ENCODE measurements at places on chromosomes 2 and 18.

GRCh38 chr2:112182581-112183034 lies 44.4 kb downstream of the FBLN7 start:
- no peak for DNase-seq

DNA sequence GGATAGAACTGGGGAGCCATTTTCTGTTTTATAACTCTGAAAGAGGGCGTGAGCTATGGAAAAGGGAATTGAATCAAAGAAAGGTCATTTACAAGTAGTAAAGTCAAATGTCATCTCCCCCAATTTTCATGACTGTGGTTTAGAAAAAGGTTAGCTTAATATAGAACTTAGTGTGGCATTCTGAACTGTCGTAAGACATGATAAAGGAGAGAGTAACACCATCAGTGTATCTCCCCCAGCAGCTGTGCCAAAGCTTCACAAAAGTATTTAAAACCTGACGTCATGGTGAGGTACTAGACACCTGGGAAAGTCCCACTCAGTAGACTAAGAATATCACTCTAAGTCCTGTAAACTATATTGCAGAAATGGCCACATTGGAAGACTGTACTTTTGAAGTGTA lies 5.8 kb upstream of the IKZF2 start:
- DNase-seq: no peak

DNA sequence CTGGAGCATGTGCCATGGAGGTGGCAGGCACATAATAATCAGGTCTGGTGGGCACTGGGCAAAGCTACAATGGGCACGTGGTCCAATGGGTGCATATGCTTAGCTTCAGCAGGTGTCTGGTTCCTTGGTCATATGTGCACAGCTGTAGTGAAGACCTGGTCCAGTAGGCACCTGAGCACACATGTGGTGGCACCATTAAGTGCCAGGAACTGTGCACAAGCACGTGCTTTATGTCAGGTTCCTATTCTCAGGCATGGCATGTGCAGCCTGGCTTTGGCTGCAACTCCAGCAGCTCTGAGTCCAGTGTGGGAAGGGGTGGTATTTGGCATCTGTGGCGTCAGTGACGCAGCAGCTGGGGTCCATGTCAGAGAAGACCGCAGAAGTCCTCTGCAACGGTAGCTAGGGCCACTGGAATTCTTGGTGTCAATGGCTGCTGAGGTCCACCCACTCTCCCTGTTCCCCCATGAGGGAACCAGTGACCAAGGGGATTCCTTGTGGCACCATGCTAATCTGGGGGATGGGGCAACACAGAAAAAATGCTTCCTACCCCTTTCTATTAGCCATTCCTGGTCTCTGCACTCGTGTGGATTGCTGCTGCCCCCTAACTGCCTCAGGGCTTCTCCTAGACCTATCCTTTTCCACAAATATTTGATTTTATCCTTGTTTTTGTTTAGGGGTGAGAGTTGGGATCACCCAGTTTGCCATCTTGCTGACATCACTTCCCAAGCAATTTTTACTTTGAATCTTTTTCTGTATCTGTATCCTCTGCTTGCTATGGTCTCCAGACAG lies 262.9 kb upstream of the MAP2 start:
- no peak for DNase-seq

GRCh38 chr2:147595200-147595599 lies 249.6 kb upstream of the ACVR2A start:
- DNase-seq: no peak

DNA sequence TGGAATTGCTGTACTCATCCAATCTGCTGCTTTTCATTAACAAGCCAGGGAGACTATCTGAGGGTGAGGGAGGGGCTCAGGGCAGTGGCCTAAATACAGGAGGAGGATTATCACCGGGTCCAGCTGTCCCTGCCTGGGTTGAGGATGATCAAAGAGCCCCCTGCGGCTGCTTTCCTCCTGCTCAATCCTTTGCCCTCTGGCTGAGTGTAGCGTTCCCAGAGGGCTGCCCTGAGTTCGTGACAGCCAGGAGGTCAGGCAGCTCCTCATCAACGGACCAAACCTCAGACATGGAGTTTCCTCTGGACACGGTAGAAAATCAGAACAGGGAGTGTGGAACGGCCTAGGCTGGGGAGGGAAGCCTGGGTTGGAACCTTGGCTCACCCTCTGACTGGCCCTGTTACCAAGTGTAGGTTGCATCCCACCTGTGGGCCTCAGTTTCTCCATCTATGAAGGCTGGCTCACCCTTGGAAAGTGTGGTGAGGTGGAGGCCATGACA lies 23.5 kb downstream of the CIB4 start:
- no peak for DNase-seq

DNA sequence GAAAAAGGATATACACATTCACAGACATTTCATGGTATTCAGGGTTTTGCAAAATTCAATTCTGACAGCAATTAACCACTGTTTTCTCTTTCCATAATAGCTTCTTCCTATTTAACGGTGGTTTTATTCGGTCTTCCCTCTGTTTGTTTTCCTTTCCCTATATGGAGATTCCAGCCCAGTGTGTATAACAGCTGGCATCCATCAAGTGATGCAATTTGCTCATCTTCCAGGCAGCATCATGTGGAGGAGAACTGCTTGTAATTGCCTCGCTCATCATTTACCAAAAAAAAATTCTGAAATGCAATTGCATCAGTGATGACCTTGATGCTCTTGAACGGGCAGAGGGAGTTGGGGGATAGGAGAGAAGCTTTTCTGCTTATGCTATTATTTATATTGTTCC lies 165.9 kb upstream of the PGAP1 start:
- no peak for DNase-seq

- DNase-seq: no peak
These were observed 311.9 kb upstream of the HDAC4 start for GRCh38 chr2:239712755-239713154.

GRCh38 chr2:224101820-224102630 lies 62.9 kb upstream of the SERPINE2 start:
- DNase-seq: no peak

DNA sequence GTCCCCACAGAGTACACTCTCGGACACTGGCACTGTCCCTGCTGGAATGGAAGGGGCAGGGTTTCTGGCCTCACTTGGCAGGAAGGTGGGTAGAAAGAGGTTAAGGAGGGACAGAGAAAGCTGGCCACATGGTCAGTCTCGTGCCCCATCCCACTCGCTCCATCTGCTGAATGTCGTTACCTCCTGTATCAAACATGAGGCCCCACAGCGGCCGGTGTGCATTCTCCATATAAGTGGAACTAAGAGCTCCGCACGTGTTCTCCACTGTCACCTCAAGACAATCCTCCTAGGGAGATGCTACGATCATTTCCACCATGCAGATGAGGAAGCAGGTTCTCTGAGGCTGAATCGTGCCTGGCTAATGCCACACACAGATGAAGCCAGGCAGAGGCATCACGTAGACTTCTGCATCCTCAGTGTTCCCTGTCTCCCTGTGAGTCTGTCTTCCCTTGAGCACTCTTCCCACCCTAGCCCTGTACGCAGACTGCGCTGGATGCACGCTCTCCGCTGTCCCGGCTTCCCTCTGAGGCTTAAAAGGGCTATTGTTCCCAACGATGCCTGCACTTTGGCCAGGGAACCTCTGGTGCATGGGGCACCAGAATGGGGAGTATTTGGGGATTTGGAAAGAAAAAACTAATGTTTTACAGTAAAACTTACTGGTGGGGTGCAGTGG lies 35.1 kb downstream of the MAL start:
- DNase-seq: no peak

DNA sequence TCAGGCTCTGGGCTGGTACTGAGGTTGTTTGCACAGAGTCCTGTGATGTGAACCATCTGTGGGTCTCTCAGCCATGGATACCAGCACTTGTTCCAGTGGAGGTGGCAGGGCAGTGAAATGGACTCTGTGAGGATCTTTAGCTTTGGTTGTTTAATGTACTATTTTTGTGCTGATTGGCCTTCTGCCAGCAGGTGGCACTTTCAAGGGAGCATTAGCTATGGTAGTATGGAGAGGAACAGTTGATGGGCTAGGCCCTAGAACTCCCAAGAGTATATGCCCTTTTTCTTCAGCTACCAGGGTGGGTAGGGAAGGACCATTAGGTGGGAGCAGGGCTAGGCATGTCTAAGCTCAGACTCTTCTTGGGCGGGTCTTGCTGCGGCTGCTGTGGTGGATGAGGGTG lies 257.0 kb upstream of the GYPC start:
- no peak for DNase-seq

DNA sequence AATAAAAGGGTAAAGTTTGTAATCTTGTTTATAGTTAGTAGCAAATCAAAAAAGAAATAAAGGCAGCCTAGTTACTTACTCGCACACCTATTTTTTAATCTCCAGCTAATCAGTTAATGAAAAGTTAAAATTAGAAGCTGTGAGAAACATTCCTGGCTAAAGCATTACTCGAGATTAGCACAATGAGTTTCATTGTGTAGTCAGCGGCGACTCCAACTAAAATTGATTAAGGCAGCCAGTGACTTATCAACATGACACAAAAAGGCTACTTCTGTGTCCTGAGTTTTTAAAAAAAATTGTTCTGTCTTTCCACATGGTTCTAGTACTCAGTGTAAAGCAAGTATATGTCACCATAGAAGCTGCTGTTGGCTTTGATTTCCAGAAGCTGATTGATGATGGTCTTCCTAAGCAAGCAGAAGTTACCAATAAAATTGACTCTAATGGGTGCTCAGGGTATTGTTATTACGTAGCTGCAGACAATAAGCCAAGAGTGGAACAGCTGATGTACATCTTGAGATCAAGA lies 159.2 kb downstream of the CPS1 start:
- no peak for DNase-seq

DNA sequence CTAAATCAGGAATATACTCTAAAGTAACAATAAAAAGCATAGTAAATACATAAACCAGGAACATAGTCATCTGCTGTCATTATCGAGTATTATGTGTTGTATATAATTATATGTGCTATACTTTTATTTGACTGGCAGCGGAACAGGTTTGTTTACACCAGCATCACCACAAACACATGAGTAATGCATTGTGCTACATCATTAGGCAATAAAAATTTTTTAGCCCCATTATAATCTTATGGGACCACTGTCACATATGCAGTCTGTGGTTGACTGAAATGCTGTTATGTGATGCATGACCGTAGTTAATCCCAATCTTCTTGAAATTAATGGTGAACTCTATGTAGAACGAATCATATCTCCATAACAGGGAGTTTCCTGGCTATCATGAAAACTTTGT lies 136.7 kb upstream of the ZFP36L2 start:
- DNase-seq: no peak

- no peak for DNase-seq
These were observed 108.4 kb downstream of the POLR1A start for GRCh38 chr2:85997017-85997970.

DNA sequence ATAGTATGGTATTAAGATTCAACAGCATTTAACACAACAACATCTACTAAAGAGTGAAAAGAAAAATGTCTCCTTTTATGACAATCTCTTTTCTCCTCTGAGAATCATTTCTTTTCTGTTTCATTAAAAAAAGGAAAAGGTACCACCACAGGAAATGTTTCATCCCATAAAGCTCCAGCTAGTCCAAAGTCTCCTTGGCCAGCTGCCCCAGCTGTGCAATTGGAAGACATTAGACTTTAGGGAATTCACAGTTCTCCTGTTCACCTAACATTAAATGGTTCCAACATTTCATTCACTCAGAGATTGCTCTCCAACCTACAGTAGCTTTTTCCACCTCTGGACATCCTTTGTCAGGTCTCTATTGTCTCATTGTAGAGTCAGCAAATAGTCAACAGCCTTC lies 78.7 kb upstream of the YPEL5 start:
- no peak for DNase-seq

DNA sequence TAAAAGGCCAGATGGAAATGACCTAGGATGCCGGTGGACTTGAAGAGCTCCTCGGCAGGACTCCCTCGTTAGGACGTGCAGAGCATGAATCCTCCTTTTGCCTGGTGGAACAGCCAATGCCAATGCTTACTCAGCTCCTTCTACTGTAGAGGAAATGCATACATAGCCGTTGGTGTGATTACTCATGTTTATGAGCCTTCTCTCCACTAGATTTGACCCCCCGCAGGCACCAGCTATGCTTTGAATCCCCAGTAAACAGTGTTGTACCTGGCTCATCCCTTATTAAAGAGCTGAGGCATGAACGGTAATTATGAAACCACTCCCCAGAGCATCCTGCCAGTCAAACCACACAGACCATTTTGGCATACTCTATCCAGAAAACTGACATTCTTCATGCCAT lies 172.8 kb downstream of the ANTXR1 start:
- no peak for DNase-seq

- no peak for DNase-seq
These were observed 197.8 kb upstream of the SIX2 start for GRCh38 chr2:45207101-45207500.

- no peak for DNase-seq
These were observed 121.2 kb downstream of the TCF4 start for GRCh38 chr18:55466789-55467188.

- DNase-seq: no peak
These were observed 32.9 kb downstream of the DGKD start for GRCh38 chr2:233387225-233387624.

- no peak for DNase-seq
These were observed 170.4 kb upstream of the FN1 start for GRCh38 chr2:215606219-215606618.

GRCh38 chr2:16102976-16103380 lies 162.6 kb downstream of the MYCN start:
- no peak for DNase-seq

GRCh38 chr2:131656816-131657633 lies 129.3 kb downstream of the CCDC74A start:
- no peak for DNase-seq

- no peak for DNase-seq
These were observed 173.7 kb downstream of the ZEB2 start for GRCh38 chr2:144346229-144346628.

DNA sequence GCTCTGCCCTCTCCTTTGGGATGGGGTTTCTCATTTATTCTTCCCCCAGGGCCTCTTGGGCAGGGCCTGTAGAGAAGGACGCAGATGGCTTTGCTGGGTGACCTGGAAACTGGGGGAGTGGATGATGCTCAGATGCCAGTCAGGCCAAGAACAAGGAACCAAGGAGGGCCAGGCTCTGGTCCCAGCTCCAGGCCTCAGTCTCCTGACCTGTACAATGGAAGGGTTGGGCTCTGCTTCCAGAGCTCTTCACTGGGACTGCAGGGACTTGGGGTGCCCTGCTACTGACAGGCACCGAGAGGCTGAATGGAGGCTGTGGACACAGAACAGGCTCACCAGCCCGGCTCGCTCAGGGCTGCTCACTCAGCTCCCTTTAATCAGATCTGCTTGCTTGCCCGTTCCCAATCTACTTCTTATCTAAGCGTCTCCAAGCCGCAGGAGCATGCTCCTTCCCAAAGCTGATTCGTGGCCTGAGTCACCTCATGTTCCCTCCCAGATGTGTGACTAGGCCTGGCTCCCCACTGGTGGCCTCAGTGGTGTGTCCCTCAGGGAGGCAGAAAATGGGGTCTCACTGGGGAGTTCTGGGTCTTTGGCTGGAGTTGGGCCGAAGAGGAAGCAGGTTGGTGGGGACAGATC lies 82.6 kb upstream of the ODC1 start:
- no peak for DNase-seq
